ENCODE measurements at places on chromosomes 2 and 18.
A peak's percentile ranks its signal among the peaks of the same experiment; 100 is the strongest.

- no peak for DNase-seq
Observed at GRCh38 chr2:134405611-134406081, 151.8 kb downstream of the MGAT5 start.

DNA sequence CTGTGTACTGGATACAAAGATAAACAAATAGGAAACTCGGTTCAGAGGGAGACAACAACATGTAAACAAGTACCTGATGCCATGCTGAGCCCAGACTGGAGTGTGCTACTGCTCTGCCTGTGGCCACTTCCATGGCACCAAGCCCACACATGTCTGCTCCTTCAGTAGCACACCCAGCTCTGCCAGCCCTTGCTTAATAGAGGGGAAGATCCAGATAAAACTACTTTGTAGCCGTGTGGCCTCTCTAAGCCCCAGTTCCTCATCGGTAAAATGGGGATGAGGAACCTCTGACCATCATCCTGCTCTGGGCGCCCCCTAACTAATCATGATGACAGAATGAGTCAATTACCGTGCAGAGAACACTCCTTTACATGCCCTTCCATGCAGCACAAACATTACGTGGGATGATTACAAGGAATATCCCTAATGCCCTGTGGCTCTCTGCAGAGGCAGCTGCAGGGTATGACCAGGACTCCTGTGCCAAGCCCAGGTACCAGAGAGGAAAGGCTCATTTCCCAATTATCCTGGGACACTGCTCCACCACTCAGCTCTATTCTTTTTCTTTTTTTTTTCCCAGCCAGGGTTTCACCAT is 34.9 kb downstream of the DNMT3A start:
- DNase-seq = no peak

- DNase-seq = peak; percentile 51
Observed at GRCh38 chr2:197777823-197778407, 7.2 kb downstream of the BOLL start.

DNA sequence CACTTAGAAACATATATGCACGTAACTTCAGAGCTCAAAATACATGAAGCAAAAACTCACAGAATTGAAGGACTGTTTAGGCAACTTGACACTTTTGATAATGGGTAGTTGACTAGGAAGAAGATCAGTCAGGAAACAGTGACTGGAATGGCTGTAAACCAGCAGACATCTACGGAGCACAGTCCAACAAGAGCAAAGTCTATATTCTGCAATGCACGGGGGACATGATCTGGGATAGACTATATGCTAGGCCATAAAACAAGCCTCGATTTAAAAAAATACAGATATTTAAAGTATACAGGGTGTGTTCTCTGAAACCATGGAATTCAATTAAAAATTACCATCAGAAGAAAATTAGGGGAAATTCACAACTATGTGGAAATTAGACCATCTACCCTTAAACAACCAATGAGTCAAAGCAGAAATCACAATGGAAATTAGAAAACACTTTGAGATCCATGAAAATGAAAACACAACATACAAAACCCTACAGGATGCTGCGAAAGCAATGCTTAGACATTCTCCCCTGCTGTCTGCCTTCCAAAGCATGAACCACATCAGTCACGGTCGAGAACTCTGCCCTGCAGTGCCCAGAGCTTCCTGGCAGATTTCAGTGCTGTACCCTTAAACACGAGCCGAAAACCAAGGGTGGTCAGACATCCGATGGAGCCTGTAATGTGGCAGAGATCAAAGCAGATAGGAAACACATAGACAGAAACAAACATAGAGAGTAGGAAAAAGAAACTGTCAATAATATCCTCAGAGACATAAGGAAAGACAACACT is 651.9 kb upstream of the HS6ST1 start:
- no peak for DNase-seq

GRCh38 chr2:140529706-140530105 is 1601.1 kb downstream of the LRP1B start:
- DNase-seq = no peak

GRCh38 chr18:59752666-59753065 is 55.4 kb upstream of the CCBE1 start:
- no peak for DNase-seq

- DNase-seq = peak; percentile 61
Observed at GRCh38 chr2:231687133-231687852, 21.0 kb upstream of the PTMA start.

Data from DMS53 (cell line).